Uterus (tissue), 4 donors: ENCODE measurements at places on chromosomes 7 and 10. TPM values are rescaled to one million over a fixed set of nuclear protein-coding genes. Genes with fewer than 3 reads are reported as not detected.

Gene OR13A1
- 1.2 TPM for total RNA-seq

Gene AMPH
- 19.6 TPM for total RNA-seq

Gene LEP
- not detected for total RNA-seq

Gene USP54
- total RNA-seq = 22.3 TPM

Gene MSMB
- not detected for total RNA-seq

Gene FAM25C
- not detected for total RNA-seq

Gene ADGRA1
- total RNA-seq = not detected

Gene ADAM22
- 87.5 TPM for total RNA-seq

Gene SPDYE16
- not detected for total RNA-seq
